ENCODE measurements at places on chromosomes 7 and 10.

- no peak for DNase-seq
These were observed 36.2 kb downstream of the HERPUD2 start for GRCh38 chr7:35658606-35659201.

DNA sequence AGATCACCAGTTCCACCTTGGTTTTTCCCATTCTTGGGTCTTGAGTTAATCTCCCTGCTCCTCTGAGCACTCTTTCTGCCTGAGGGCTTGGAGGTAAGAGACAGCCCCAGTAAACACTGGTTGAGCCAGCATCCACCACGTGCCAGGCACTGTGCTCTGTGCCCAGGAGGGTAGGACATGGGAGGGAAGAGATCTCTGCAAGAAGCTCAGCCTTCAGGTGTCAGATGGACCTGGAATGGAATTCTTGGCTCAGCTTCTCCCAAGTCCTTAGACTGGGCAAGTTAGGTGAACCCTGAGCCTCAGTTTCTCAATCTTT is 2.5 kb downstream of the ZYX start:
- no peak for DNase-seq

DNA sequence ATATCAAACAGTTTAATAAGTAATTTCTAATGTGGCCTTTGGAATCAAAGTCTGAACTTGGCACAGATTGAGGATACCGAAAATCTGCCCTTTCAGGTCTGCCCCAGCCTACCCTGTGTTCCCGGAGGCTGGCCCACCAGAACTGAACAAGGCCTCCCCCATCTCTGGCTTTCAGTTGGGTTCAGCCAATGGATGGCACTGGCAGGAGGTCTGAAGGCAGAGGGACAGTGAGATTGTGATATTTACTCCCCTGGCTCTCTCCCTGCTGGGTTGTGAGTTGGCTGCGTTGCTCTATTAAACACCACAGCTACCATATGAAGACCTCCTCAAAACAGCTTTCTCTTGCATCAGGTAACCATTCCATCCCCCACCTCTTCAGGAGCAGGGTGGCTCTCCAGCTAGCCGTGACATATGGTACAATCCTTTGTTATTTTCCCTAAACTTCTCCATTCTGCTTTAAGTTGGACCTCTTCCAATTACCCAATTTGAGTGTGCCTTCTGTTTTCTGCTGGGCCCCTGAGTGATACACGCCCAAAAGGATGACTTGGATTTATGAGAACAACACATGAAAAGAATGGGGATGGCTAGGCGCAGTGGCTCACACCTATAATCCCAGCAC is 28.1 kb downstream of the DNMBP start:
- no peak for DNase-seq

DNA sequence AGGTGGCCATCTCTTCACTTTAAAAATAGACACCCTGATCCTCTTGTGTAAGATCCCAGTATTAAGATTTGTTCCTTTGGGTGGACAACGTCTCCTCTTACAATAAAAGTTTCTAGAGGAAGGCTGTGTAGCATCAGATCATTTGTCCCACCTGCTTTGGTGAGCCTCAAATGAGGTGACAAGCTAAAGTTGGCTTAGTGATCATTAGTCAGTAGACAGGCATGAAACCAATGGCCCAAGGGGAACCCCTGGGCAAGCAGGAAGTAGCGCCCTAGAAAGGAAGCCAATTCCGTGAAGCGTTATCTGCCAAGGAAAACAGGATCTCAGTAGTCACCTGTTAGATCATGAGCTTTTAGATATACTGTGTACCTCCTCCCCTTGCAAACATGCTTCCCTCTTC is 66.8 kb downstream of the PCGF5 start:
- DNase-seq, result no peak

DNA sequence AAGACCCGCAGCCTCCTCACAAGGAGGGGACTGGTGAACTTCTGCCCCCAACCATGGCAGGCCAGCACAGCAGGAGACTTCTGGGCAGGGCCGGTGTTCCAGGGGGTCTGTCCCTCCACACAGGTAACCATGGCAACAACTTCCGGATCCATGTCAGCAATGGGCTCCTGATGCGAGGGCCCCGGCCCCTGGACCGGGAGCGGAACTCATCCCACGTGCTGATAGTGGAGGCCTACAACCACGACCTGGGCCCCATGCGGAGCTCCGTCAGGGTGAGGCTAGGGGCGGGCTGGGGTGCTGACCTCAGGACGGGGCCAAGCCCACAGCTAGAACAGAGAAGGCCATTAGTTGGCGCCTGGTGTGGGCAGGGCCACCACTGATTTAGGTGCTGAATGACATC is 5.7 kb upstream of the C10orf105 start:
- DNase-seq, result no peak

DNA sequence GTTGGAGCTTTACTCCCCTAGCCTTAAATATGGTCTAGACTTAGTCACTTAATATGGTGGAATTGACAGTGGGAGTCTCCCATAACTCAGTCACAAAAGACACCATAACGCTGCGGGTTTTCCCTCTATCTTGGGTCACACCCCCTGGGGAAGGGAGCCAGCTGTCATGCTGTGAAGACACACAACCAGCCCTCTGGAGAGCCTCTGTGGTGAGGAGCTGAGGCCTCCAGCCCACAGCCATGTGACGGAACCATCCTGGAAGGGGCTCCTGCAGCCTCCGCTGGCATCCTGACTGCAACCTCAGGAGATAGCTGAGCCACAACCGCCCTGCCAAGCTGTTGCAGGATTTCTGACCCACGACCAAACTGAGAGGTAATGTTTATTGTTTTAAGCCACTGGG is 37.9 kb downstream of the PAXIP1 start:
- no peak for DNase-seq

GRCh38 chr10:58842860-58843376 is 330.2 kb downstream of the BICC1 start:
- no peak for DNase-seq

DNA sequence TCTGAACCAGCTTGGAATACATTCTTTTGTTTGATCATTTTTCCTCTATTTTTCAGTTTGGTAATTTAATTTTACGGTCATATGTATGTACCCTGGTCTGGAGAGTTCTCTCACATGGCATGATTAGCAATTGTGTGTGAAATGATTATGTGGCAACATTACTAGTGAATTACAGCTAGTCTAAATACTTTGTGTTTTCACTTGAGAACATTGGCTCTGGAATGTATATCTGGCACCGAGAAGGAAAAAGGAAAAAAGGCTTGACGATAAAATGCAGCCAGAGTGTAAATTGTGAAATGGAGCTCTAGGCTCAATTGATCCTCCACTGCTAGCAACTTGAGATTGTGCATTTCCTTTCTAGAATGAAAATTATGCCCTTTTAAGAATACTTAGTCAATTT is 397.2 kb downstream of the EXOC4 start:
- DNase-seq, result peak; percentile 71

GRCh38 chr7:23628370-23628769 is 31.2 kb downstream of the CCDC126 start:
- no peak for DNase-seq

DNA sequence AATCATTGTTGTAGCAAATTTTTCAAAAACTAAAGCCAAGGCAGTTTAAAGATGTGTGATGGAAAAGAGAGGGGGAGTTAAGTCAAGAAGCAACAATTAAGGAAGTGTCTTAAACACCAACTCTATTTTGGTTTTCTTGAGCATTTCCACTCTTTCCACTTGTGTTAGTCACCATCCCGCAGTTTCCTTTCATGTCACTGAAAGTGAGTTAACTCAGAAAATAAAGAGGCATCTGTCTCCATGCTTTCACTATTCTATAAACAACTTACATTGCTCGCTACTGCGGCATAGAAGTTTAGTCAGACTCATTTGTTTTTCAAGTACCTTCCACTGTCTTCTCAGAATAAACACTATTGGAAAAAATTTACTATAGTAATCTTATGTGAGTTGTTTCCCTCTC is 284.9 kb upstream of the SEMA3D start:
- DNase-seq, result peak; percentile 60
